Airway epithelial cell (primary cell): ENCODE measurements at places on chromosomes 2 and 18. TPM values are rescaled to one million over a fixed set of nuclear protein-coding genes. Genes with fewer than 3 reads are reported as not detected.

The ASTL gene
- total RNA-seq, result 0.21 TPM in 1 of 2 replicates, not detected in the other

The POTEJ gene
- not detected in 2 replicates for total RNA-seq

The DLX1 gene
- not detected in 2 replicates for total RNA-seq

The DNAH7 gene
- 0.07 and 0.09 TPM in 2 replicates for total RNA-seq

The PROM2 gene
- 36.2 and 53.7 TPM in 2 replicates for total RNA-seq

The EMILIN1 gene
- total RNA-seq, result 5.8 and 6.1 TPM in 2 replicates

The IKZF2 gene
- total RNA-seq, result 14.9 and 20.2 TPM in 2 replicates

The CPO gene
- not detected in 2 replicates for total RNA-seq

The MFSD2B gene
- total RNA-seq, result 0.14 TPM in 1 of 2 replicates, not detected in the other

The DNAH6 gene
- 0.05 and 0.63 TPM in 2 replicates for total RNA-seq

The NEMP2 gene
- total RNA-seq, result 2.4 and 2.9 TPM in 2 replicates

The GDF7 gene
- total RNA-seq, result 0.07 and 0.14 TPM in 2 replicates

The TEKT4 gene
- total RNA-seq, result not detected in 2 replicates

The PRSS56 gene
- not detected in 2 replicates for total RNA-seq

The TCF23 gene
- total RNA-seq, result not detected in 2 replicates

The VSNL1 gene
- total RNA-seq, result 21.7 and 23.7 TPM in 2 replicates

The LYPD1 gene
- total RNA-seq, result not detected in 2 replicates

The MAPK4 gene
- not detected in 2 replicates for total RNA-seq

The SLC11A1 gene
- total RNA-seq, result 0.14 TPM in 1 of 2 replicates, not detected in the other

The CNTNAP5 gene
- total RNA-seq, result not detected in 2 replicates

The ZNF142 gene
- total RNA-seq, result 10.6 and 24.2 TPM in 2 replicates

The CRYBA2 gene
- not detected in 2 replicates for total RNA-seq

The UGT1A3 gene
- total RNA-seq, result 0.35 TPM in 1 of 2 replicates, not detected in the other

The ALPG gene
- not detected in 2 replicates for total RNA-seq

The GALNT5 gene
- total RNA-seq, result 48.1 and 67.4 TPM in 2 replicates

The STON1 gene
- 0.05 and 0.56 TPM in 2 replicates for total RNA-seq

The PLEK gene
- 0.05 TPM in 1 of 2 replicates, not detected in the other for total RNA-seq

The REEP1 gene
- 0.14 TPM in 1 of 2 replicates, not detected in the other for total RNA-seq

The OSR1 gene
- total RNA-seq, result 2.7 and 4.0 TPM in 2 replicates

The DYNAP gene
- total RNA-seq, result 0.14 TPM in 1 of 2 replicates, not detected in the other

The AMMECR1L gene
- total RNA-seq, result 9.2 and 13.8 TPM in 2 replicates

The XDH gene
- total RNA-seq, result 3.9 and 4.6 TPM in 2 replicates

The GAD1 gene
- total RNA-seq, result 2.6 TPM in 1 of 2 replicates, not detected in the other

The CRYGB gene
- total RNA-seq, result not detected in 2 replicates

The LRATD1 gene
- 44.7 and 62.1 TPM in 2 replicates for total RNA-seq

The ZBTB7C gene
- total RNA-seq, result 2.6 and 3.5 TPM in 2 replicates

The SIX3 gene
- total RNA-seq, result not detected in 2 replicates

The PAX3 gene
- total RNA-seq, result not detected in 2 replicates

The PSD4 gene
- total RNA-seq, result 43.0 and 48.2 TPM in 2 replicates

The PJVK gene
- total RNA-seq, result 0.74 and 0.78 TPM in 2 replicates

The C1QL2 gene
- total RNA-seq, result not detected in 2 replicates

The NYAP2 gene
- not detected in 2 replicates for total RNA-seq

The CPLX4 gene
- not detected in 2 replicates for total RNA-seq

The HOXD1 gene
- not detected in 2 replicates for total RNA-seq
